ENCODE measurements at places on chromosomes 2 and 18.

GRCh38 chr2:25201265-25201664 is 32.9 kb upstream of the POMC start:
- DNase-seq = no peak

DNA sequence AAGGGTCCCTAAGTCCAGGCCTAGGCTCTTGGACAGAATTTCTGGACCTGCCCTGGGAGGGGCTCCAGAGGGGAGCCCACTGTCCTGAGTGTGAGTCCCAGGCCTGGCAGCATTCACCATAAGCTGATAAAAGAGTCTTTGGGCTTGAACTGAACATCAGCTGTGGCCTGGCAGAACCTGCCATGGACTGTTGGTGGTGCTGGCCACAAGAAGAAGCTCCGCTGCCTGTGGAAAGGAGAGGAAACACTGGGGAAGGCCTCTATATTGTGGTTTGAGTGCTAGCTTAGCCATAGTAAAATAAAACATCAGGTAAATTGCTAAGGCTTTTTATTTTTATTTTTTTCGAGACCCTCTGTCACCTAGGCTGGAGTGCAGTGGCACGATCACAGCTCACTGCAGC is 20.9 kb upstream of the BAZ2B start:
- DNase-seq = no peak

- DNase-seq = no peak
Measured at GRCh38 chr18:55264108-55264507, 304.8 kb upstream of the CCDC68 start.

- no peak for DNase-seq
Measured at GRCh38 chr2:233449921-233450863, 95.9 kb downstream of the DGKD start.

GRCh38 chr2:180191432-180192124 is 184.5 kb upstream of the CWC22 start:
- no peak for DNase-seq

- DNase-seq = no peak
Measured at GRCh38 chr2:99988599-99988998, 153.8 kb downstream of the AFF3 start.

DNA sequence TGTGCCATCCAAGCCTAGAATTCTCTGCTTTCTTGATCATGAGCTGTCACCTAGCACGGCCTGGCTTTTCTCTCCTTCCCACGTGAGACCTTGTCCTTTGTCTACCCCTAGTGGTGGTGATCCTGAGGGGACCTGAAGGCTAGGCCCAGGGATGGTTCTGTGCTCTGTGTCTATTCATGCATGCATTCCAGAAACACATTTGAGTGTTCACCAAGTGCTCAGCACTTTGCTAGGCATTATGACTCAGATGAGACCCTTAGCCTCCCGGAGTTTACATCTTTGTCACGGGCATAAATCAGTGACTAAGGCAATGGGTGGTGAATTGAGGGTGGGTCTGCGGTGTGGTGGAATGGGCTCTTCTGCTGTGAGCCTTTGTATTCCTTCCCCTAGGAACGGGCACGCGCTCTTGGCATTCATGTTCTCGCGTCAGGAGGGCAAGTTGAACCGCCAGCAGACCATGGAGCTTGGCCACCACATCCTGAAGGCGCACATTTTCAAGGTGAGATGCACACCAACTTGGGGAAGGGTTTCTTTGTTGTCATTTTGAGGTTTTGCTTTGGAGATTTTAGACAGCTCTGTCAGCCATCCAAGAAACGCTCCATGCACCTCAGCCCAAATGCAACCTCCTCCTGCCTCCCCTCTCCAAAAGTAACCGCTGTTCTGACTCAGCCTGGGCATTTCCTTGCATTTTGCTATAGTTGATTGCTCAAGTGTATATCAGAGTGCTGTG is 100.9 kb downstream of the WDSUB1 start:
- no peak for DNase-seq

- no peak for DNase-seq
Measured at GRCh38 chr18:55582325-55582724, 5.7 kb downstream of the TCF4 start.

- DNase-seq = no peak
Measured at GRCh38 chr2:241722896-241723454, 11.5 kb upstream of the D2HGDH start.

GRCh38 chr2:46547223-46548102 is 68.1 kb downstream of the TMEM247 start:
- DNase-seq = peak; percentile 22

- no peak for DNase-seq
Measured at GRCh38 chr18:22164337-22165048, 4.9 kb upstream of the GATA6 start.

DNA sequence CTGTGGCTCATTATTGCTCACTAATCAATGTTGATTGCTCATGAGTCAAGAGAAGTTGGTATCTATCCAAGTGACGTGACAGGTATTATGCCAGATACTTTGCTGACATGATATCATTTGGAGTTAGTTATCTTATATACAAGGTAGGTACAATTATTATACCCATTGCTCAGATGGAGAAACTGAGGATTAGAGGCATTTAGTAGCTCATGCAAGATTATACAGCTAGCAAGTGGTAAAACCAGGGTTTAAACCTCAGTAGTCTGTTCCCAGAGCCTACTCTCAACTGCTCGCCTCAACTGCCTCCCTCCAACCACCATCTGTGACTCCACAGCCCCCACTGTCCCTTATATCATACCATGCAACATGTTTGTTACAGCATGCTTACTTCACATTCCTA is 6.1 kb downstream of the FIGLA start:
- DNase-seq = no peak

- no peak for DNase-seq
Measured at GRCh38 chr2:16818203-16818556, 152.5 kb upstream of the CYRIA start.

- DNase-seq = no peak
Measured at GRCh38 chr2:110680709-110681108, 2.8 kb upstream of the BUB1 start.

- no peak for DNase-seq
Measured at GRCh38 chr2:27105981-27106380, 12.9 kb downstream of the CGREF1 start.

DNA sequence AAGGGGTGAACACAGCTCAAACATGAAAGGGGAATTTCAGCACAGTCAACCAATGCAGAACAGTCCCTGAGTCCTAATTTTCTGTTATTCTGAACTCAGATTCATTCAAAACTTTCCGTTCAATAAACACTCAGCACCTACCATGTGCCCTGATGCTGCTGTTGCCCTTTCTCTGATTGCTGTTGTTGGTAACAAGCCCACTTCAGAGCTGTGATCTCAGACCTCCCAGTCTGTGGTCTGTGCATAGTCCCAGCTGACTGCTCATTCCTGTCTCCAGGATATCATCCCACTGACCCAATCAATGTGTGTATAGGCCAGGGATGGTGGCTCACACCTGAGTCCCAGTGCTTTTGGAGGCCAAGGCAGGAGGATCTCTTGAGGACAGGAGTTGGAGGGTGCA is 82.7 kb upstream of the SLC35G4 start:
- no peak for DNase-seq

- no peak for DNase-seq
Measured at GRCh38 chr2:53945538-53945937, 25.3 kb downstream of the PSME4 start.

DNA sequence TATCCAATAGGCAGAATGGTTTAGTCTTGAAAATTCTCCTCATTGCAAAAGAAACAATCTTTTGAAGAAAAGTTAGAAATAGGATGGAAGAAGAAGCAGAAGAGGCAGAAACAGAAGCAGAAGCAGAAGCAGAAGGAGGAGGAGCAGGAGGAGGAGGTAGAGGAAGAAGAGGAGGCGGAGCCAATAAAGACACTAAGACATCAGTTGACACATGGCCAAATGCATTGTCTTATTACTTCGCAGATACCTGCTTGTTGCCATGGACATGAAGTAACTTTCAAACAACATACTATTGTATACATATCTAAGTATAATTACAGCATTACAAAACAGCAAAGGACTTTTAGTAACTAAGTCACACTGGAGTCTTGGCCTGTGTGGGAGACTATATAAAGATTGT is 606.3 kb downstream of the METTL4 start:
- DNase-seq = no peak

DNA sequence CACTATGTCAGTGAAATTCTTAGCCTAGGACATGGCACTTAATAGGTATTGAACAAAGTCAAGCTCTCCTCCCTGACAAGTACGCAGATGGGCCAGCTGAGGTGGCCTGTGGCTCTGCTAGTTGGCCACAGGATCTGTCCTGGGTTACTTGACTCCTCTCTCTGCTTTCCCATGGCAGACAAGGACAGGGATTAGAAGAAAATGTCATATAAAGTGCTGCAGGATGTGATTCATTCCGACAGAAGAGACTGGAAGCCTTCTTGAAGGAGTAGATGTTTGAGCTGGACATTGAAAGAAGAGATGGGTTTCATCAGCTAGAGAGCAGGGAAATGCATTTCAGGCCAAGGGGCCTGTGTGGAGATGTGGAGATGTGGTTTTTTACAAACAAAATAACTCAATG is 46.7 kb downstream of the SMAD7 start:
- DNase-seq = no peak

- DNase-seq = no peak
Measured at GRCh38 chr2:120108049-120108448, 95.2 kb downstream of the EPB41L5 start.

DNA sequence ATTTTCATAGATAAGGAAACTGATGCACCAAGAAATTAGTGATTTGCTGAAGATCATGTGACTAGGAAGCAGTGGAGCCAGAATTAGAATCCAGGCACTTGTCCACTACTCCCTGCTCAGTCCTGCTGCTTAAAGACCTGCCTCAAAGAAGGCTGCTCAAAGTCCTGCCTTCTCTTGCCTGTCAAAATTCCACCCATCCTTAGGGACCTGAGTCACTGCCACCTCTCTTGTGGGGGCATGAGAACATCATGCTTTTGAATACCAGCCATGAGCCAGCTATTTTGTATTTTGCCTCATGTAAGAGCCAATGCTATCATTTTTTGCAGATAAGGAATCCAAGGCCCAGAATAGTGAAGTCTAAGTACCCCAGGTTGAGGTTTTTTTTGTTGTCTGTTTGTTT is 47.1 kb downstream of the DDX1 start:
- no peak for DNase-seq

DNA sequence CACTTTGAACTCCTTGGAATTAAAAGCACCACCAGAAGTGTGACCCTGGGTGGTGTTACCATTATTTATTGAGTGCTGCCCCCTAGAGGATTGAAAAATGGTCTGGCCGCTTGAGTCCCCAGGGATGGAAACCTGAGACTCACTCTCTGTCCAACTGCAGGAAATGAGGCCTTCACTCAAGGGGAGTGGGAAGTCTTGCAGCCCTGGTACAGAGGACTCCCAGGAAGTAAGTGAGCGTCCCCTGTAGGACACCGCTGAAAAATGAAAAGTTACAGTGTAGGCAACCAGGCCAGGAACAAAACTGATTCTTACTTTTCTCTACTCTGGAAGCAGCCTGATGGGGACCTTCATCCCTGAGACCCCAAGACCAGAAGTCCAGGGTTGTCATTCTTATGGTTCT is 2.2 kb upstream of the NRP2 start:
- peak; percentile 89 for DNase-seq

GRCh38 chr18:1965541-1965940 is 605.8 kb downstream of the METTL4 start:
- DNase-seq = no peak

- no peak for DNase-seq
Measured at GRCh38 chr18:24031318-24031717, 16.8 kb downstream of the TTC39C start.

DNA sequence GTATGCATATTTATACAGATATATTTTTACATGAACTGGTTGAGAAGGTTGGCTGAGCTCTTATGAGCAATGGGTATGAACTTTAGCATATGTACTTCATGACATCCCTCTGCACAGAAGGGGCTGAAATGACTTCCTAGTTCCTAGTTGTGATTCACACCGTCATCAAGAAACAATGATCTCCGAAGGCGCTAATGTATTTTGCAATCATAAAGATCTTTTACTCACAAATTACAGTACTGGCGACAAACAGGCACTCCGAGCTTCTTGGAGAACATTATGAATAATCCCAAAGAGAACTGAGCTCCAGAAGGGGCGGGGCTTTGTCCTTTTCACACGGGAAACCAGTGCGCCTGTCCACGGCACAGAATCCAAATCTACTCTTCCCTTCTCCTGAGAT is 18.1 kb downstream of the BCL2 start:
- DNase-seq = no peak

DNA sequence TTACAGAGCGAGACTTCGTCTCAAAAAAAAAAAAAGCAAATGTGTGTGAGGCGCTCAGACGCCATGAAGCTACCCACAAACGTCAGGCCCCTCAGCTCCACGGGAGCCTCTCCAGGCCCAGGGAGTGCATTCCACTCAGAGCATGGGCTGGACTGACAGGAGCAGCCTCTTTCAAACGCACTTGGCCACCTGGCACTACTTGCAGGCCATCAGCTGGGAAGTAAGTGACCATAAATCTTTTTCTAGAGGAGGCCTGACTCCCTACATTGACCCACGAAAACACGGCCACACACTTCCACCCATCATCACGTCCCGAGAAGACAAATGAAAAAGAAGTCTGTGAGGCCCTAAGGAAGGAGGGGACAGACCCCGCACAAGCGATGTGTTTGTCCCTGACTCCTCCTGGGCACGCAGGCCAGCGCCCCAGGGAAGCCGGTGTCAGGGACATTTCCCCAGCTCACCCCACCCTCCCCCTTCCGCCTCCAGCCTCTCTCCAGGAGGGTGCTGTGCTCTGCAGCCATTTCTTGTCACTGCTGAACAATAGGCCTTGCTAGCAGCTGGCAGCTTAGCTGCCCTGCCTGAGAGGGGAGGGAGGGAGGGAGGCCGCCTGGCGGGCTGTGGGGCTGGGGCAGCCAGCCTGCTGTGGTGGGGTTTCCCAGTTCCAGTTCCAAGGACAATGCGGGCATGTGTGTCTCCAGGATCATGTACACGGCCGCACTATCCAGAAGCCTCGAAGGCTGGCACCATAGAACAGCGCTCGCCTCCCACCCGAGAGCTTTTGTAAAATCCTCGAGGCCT is 26.6 kb downstream of the SERTAD2 start:
- no peak for DNase-seq

DNA sequence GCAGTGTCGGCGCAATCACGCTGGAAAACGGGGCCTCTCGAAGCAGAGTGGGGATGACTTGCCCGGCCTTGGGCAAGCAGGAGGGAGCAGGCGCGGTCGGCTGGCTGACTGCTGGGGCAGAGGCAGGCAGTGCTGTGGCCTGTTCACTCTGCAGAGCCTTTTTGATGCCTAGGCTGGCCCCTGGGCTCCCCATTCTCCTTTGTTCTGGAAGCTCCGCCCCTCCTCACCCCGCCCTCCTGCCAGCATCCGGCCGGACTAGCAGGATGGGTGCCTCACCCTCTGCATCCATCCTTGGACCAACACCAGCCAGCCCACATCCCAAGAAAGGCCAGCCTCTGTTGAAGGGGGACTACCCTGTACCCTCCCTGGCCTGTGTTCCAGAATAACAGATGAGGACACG is at the start of gene ASPRV1:
ASPRV1 (minus strand) TSS at position 136 of the 400 bp plus-strand sequence. CDS start 195 bp downstream, outside the sequence.
- no peak for DNase-seq

DNA sequence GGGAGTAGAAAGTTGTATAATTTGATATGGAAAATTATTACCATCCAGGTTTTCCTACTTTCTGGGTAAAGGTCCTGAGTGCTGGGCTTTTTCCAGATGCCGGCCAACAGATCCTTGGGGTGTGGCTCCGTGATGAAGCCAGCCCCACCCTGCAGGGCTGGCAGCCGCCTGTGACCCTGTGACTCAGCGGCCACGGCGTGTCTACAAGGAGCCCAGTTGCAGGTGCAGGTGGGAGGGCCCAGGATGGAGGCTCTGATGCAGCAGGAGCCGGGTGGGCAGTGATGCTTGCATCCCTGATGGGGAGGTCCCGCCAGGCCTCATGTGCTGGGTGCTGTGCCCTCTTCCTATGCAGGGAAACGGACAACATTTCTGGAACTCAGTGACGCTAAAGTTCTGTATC is 96.0 kb upstream of the ALKAL2 start:
- DNase-seq = no peak
